ENCODE measurements at places on chromosomes 3 and 15. TPM values are rescaled to one million over a fixed set of nuclear protein-coding genes. Genes with fewer than 3 reads are reported as not detected.

Gene DPPA4
- polyA plus RNA-seq = 2.8 TPM

Gene NOX5
- polyA plus RNA-seq = 0.78 TPM

Gene KCNAB1
- 3.3 TPM for polyA plus RNA-seq

Gene SAMMSON
- polyA plus RNA-seq = not detected

Gene SNTN
- polyA plus RNA-seq = 0.03 TPM

Gene CCDC39
- 12.3 TPM for polyA plus RNA-seq

Gene SNRPA1
- 64.9 TPM for polyA plus RNA-seq
